ENCODE measurements at places on chromosomes 12 and 14.

DNA sequence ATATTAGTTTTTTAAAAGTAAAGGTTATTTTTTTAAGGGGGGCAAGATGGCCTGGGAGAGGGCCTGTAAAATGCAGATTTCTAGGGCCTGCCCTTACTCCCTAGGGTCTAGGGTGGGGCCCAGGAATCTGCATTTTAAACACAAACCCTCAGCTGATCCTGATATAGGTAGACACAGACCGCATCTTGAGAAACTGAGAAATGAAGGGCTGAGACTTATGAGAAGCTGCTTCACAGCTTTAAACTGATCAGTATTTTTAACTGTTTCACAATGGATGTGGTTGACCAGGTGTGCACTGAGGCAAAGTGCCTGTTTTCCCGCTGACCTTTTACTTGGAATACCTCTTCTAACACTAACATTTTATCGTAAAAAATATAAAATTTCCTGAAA lies 84.0 kb downstream of the CCDC88C start:
- no peaks in the 10 kb centered on the region for H3K4me1 ChIP-seq
- H3K36me3 ChIP-seq = peaks cover 8% of the 10 kb centered on the region
- H3K4me3 ChIP-seq = no peak overlapping the region
- no peaks in the 10 kb centered on the region for H3K27me3 ChIP-seq

DNA sequence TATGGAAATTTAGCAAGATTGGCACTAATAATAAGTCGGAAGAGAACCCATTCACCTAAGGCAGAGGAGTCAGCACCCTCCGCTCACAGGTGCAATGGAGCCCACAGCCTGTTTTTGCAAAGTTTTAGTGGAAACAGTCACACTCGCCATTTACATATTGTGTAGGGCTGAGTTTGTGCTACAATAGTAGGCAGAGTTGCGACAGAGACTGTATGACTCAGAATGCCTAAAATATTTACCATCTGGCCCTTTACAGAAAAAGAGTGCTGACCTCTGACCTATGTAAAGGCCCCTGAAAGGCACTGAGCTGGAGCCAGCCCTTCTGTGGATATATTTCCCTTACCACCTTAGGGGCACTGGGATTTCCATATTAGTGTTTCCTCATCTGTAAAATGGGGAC lies 79.0 kb downstream of the PRIMA1 start:
- H3K4me3 ChIP-seq = no peak overlapping the region
- no peaks in the 10 kb centered on the region for H3K36me3 ChIP-seq
- no peak for DNase-seq

GRCh38 chr12:102059343-102059742 lies 2.4 kb downstream of the WASHC3 start:
- no peak for DNase-seq
- H3K36me3 ChIP-seq = no peaks in the 10 kb centered on the region
- H3K27me3 ChIP-seq = no peaks in the 10 kb centered on the region
- no peak overlapping the region for H3K27ac ChIP-seq
- no peak overlapping the region for H3K4me3 ChIP-seq

DNA sequence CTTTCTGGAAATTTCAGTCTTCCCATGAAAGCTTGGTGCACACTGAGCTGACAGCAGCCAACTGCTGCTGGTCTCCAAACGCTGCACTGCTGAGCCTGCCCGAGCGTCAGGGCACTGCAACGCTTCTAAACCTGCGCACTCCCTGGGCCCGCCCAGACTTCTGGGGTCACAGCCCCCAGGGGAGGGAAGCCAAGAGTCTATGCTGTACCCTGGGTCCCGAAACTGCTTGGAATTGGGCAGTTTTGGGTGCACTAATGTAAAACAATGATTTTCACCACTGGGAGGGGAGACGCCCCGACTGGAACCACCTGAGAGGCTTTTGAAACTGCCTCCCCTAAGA lies 32.0 kb downstream of the CCDC92 start:
- H3K27ac ChIP-seq = no peak overlapping the region
- no peaks in the 10 kb centered on the region for H3K4me1 ChIP-seq
- no peaks in the 10 kb centered on the region for H3K27me3 ChIP-seq
- no peak for DNase-seq
- H3K36me3 ChIP-seq = no peaks in the 10 kb centered on the region

GRCh38 chr14:34147461-34147860 lies 196.6 kb upstream of the EGLN3 start:
- no peaks in the 10 kb centered on the region for H3K36me3 ChIP-seq
- H3K4me1 ChIP-seq = no peaks in the 10 kb centered on the region
- H3K4me3 ChIP-seq = no peak overlapping the region
- DNase-seq = no peak

DNA sequence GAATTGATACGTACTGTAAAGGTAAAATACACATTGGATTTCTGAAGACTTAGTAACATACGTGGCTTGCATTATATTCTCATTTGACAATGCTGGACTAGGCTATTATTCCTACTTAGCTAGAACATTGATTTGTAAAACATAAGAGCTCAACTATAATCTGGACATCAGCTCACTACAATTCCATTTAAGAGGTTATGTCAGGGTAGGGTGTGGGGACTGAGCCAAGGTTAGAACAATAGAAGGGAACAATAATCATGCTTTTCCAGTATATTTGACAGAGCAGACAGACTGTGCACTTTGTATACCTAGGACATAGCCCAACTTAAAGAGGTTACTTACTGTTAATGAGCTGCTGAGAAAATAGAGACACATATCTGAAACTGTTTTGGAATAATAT lies 10.8 kb downstream of the ZCRB1 start:
- DNase-seq = no peak
- no peak overlapping the region for H3K27ac ChIP-seq
- H3K36me3 ChIP-seq = no peaks in the 10 kb centered on the region
- H3K4me1 ChIP-seq = no peaks in the 10 kb centered on the region

- H3K4me1 ChIP-seq = no peaks in the 10 kb centered on the region
- no peaks in the 10 kb centered on the region for H3K36me3 ChIP-seq
- no peaks in the 10 kb centered on the region for H3K27me3 ChIP-seq
Measured at GRCh38 chr12:34340534-34341361, 318.5 kb downstream of the ALG10 start.

DNA sequence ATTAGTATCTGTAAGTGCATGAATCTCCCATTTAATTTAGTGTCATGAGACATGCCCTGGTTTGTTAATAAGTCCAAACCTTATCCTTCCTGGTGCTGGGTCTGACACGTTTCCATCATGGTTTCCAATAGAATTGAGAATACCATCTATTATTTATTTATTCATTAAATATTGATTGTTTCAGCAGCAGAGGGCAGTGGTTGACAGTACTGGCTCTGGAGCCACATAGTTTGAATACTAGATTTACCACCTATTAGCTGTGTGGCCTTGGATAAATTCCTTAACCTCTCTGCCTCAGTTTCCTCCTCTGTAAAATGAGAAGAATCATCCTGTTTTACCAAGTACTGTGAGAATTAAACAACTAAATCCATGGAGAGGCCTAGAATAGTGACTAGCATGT lies 941 bp upstream of the STAB2 start:
- no peak overlapping the region for H3K4me3 ChIP-seq
- H3K27me3 ChIP-seq = no peaks in the 10 kb centered on the region
- H3K36me3 ChIP-seq = no peaks in the 10 kb centered on the region

GRCh38 chr14:61103541-61104339 lies 122.7 kb downstream of the SLC38A6 start:
- no peak overlapping the region for H3K4me3 ChIP-seq
- H3K27me3 ChIP-seq = no peaks in the 10 kb centered on the region
- DNase-seq = no peak

- H3K27ac ChIP-seq = no peak overlapping the region
- H3K4me3 ChIP-seq = no peak overlapping the region
- peaks cover 2% of the 10 kb centered on the region for H3K4me1 ChIP-seq
Measured at GRCh38 chr12:105357162-105357691, 26.7 kb downstream of the C12orf75 start.

- H3K36me3 ChIP-seq = no peaks in the 10 kb centered on the region
- H3K4me3 ChIP-seq = no peak overlapping the region
- no peak for DNase-seq
- no peaks in the 10 kb centered on the region for H3K27me3 ChIP-seq
- no peak overlapping the region for H3K27ac ChIP-seq
Measured at GRCh38 chr14:39264558-39264957, 30.8 kb downstream of the MIA2 start.

DNA sequence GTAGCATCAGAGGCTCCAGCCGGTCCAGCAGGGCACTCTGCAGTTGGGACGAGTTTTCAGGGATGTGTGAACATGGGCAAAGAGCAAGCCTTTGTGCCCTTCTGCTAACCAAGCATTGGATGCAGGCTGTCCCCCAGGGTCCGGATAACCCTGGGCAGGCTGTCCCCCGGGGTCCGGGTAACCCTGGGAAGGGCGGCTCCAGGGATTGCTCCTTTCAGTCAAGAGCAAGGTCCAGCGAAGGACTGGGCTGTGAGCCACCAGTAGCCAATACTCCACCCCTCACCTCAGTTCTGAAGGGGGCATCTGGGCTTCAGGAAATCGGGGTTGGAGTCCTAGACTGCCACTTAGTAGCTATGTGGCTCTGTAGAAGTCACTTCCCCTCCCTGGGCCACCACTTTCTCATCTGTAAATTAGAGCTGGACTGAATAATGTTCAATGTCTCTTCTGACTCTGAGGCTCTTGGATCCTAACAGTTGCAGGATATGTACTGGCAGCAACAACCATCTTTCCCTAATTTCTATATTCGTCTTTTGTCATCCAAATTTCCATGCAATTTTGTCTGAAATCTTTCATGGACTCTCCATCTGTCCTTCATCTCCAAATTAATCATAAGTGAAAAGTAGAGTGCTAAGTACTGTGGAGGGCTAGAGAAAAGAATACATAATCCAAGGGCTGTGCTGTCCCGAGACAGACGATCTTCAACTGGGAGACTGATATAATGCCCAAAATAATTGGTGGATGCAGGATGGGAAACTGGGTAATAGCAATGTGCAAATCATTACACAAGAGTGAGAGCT lies 137.4 kb upstream of the NTF3 start:
- no peaks in the 10 kb centered on the region for H3K36me3 ChIP-seq
- 0 out of 2 replicates have a peak, but pooled peaks cover 2% of the 10 kb centered on the region for H3K4me1 ChIP-seq
- no peak for DNase-seq
